ENCODE measurements at places on chromosomes 4 and X.

DNA sequence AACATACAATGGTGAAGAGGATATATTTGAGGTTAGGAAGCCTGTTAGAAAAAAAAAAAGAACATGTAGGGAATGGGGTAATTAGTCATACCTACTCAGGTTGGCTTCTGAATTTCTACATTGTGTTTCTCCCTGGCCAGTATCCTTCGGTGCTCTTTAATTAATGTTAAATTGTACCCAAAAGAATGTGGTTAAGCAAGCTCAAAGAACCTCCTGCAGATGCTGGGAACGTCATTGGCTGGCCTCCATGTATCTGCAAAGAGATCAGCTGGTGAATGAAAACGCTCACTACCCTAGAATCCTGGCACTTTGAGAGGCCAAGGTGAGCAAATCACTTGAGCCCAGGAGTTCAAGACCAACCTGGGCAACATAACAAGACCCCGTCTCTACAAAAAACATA lies 942.3 kb upstream of the PRKX start:
- no peak for DNase-seq

GRCh38 chr4:673349-674091 lies 556 bp downstream of the ATP5ME start:
- DNase-seq, result no peak

GRCh38 chr4:48877827-48878535 lies 28.6 kb downstream of the OCIAD2 start:
- no peak for DNase-seq

GRCh38 chr4:6281436-6282313 lies 12.0 kb downstream of the WFS1 start:
- DNase-seq, result no peak

DNA sequence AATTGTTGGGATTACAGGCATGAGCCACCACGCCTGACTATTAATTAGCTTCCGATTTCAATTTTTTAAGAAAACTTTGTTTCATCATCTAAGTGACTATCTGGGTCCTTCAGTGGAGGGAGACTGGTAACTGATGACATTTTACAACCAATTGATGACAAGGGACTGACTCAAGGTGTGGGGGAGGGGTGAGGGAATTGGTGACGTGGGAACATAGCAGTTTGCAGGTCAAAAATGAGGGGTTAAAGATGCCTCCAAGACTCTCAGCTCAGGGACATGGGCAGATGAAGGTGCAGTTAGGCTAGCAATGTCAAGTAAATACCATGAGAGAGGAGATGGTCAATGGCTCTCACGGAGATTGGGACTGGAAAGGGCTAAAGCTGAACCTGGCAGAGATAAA lies 5.7 kb upstream of the FAM9C start:
- DNase-seq, result no peak

DNA sequence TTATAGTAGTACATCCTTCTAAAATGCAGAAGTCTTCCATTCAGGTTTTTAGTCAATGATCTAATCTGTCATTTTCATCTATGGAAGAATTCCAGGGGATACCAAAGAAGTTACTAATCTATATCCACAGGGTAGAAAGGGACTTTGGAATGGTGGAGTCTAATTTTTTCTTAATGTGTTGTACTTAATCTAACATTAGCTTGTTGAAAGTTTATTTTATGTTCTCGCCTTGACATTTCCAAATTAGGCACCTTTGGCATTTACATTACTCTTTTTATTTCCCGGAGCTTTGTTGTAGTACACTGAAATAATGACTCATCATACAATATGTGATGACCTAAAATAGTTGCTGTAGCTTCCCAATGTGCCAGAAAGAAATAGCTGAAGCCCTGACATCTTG lies 91.5 kb downstream of the HTR2C start:
- DNase-seq, result no peak

DNA sequence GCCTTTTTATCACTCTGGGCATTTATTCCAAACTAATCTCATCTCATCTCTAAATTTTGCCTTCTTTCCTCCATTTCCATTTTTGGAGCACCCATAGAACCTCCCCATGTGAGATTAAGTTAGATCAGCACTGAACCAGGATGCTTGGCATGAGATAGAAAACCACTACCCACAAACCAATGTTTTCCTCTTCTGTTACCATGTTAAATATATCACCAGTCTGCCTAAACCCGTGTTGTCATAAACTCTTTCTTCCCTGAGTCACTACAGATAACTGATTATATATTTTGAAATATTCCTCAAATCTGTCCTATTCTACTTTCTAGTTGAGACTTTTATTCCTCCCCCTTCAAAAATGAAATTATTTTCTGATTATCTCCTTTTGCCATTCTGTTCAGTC lies 37.6 kb downstream of the GABRB1 start:
- no peak for DNase-seq

DNA sequence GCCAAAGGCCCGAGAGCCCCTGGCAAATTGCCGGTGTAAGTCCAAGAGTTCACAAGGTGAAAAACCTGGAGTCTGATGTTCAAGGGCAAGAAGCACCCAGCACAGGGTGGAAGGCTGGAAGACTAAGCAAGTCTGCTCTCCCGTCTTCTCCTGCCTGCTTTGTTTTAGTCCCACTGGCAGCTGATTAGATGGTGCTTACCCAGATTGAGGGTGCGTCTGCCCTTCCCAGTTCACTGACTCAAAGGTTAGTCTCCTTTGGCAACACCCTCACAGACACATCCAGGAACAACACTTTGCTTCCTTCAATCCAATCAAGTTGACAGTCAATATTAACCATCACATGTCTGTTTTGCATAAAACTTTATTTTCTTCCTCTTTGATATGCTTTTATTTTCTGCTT lies 157.4 kb downstream of the HS3ST1 start:
- no peak for DNase-seq

- no peak for DNase-seq
These were observed 6.0 kb downstream of the HTRA3 start for GRCh38 chr4:8275548-8275910.

- no peak for DNase-seq
These were observed 127.8 kb upstream of the METTL14 start for GRCh38 chr4:118557298-118557851.

GRCh38 chr4:99404595-99405287 lies 30.4 kb downstream of the ADH7 start:
- DNase-seq, result no peak

- no peak for DNase-seq
These were observed 1794.0 kb downstream of the STIM2 start for GRCh38 chr4:28654618-28655017.

DNA sequence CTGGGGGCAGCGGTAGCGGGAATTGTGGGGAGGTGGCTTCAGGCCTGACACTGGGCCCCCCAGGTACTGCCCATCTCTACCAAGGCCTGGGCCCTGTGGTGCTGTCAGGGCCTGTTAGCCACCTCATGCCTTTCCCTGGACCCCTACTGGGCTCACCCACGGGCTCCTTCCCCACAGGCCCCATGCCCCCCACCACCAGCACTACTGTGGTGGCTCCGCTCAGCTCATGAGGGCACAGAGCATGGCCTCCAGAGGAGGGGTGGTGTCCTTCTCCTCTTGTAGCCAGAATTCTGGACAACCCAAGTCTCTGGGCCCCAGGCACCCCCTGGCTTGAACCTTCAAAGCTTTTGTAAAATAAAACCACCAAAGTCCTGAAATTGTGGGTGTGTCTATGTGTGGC lies 7.5 kb downstream of the GATA1 start:
- DNase-seq, result no peak

DNA sequence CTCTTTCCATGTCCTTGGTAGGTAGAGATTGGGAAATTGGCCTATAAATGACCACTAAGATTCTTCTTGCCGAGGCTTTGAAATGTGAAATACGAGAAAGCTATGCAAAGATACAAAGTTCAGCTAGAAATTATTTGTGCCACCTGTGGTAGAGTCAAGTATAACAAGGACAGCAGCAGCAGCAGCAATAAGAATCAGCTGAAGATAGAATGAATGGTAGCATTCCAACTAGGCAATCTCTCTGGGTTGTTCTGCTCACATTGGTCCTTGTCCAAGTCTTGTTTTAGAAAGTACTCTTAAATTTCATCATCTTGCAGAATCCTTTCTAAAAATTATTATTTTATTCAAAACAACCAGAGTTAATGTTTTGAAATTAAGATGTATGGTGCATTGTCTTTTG lies 67.8 kb upstream of the PCDH10 start:
- DNase-seq, result no peak

GRCh38 chrX:135985973-135986310 lies 707 bp downstream of the SLC9A6 start:
- DNase-seq, result no peak

GRCh38 chr4:2072971-2073807 lies 14.1 kb downstream of the NAT8L start:
- no peak for DNase-seq

DNA sequence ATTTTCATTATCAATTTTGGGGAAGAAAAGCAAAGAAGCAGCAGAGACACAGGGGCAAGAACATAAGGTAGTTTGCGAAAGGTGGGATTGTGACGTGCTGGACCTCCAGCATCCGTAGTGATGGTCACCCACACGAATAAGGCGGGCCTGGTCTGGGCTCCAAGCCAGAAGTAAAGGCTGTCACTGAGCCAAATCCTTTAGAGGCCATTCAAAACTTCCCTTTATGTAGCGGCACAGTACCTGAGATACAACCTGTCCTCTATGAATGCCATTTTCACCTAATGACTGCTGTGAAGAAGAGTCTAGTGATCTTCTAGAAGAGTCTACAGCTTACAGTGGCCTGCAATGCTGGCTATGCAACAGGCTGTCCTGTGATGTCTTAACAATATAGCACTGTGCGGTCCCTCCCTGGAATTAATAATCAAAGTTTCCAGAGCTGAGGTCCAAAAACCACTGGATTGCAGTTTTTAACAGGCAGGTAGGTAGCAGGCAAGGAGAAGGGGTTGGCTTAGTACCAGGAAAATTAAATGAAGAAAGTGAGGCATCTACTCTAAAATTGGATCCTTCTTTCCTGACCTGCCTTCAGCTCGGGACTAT lies 56.2 kb downstream of the TRIML1 start:
- DNase-seq, result no peak

- no peak for DNase-seq
These were observed 3.3 kb downstream of the HAND2 start for GRCh38 chr4:173526724-173527102.

DNA sequence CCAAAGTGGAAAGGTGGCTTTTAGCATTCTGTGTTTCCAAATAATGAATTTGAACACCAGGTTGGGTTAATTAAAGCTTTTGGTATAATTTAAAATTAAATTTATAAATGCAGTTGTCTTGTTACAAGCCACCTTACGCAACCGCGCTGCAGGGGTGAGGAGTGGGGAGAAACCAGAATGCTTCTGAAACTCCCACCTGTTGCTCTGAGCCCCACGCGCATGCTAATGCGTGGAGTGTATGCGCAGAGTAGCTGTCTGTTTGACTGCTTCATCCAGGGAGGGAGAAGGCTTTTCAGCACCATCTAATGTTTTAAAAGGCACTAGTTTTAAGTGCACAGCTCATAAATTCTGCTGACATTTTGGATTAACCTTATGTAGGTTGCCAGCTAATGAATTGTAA lies 12.5 kb downstream of the OGT start:
- DNase-seq, result no peak

- DNase-seq, result no peak
These were observed 154.3 kb upstream of the GIMD1 start for GRCh38 chr4:106522839-106523238.

GRCh38 chr4:5753766-5754528 lies 42.9 kb downstream of the EVC start:
- DNase-seq, result no peak

DNA sequence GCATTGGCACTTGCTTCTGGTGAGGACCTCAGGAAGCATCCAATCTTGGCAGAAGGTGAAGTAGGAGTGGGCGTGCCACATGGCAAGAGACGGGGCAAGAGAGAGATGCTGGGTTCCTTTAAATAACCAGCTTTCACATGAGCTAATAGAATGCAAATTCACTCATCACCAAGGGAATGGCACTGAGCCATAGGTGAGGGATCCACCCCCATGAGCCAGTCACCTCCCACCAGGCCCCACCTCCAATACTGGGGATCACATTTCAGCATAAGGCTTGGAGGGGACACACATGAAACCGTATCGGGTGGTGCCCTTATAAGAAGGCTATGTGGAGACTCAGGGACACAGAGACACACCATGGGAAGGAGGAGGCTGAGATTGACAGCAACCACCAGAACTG lies 140.0 kb upstream of the MSX1 start:
- DNase-seq, result no peak

DNA sequence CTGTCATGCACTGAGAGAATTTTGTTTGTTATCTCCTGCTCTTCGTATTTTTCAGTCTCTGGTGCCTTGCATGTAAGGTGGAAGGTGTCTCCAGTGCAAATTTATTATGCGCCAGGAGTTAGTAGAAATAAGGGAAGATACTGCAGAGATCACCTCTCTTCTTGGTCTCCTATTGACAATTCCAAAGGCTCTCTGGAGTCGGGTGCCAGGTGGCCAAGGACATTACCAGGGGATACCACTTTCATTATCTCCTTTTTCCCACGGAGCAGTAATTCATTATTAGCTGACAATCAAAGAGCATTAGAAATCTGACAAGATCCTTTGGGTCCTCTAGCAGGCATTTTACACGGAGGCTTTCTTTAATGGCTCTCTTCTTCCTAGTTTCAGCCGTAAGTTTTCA lies 26.0 kb downstream of the ADD1 start:
- no peak for DNase-seq

DNA sequence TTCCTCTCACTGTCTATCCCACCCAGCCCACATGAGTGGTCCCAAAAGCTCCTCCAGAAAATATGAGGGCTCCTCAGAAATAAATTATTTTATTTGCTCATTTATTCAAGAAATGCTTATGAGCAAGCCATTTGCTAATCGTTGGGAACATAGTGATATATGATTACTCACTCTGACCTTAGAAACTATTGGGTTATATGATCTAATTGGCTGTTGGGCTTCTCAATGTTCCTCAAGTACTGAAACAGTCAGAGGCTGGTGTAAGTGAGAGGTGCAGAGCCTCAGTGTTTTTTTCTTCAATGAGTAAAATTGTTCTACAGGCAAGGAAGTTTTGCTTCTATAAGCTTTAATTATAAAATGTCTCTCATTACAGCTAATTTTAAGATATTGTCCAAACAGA lies 893.8 kb upstream of the INTU start:
- DNase-seq, result no peak

DNA sequence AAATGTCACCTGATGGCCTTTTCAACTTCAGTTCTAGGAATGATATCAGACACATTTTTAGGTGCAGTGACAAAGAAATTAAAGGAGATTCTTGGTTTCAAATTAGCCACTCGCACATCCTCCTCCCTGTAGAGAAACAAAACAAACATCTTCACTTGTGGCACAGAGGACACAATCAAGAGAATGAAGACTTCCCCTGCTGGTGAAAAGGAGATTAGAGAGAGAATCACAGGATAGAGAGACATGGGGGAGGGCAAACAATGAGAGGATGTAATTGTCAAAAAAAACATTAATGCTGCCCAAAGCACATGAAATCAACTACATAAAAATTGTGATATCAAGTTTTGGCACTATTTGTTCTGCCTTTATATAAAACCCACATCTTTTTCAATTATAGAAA lies 34.5 kb downstream of the ACE2 start:
- no peak for DNase-seq

GRCh38 chr4:174540175-174540574 lies 17.9 kb upstream of the HPGD start:
- DNase-seq, result no peak

- no peak for DNase-seq
These were observed 80.8 kb downstream of the HMGN5 start for GRCh38 chrX:81120936-81121371.

All from effector CD4-positive, alpha-beta T cell (primary cell).